Inflammatory macrophage treated with lipopolysaccharide for 4 hours (primary cell): ENCODE measurements at places on chromosomes 2 and 18.

- DNase-seq = no peak
Measured at GRCh38 chr2:85867556-85868292, 21.1 kb downstream of the ST3GAL5 start.

GRCh38 chr2:24153478-24153877 lies 21.4 kb upstream of the FAM228A start:
- no peak for DNase-seq

DNA sequence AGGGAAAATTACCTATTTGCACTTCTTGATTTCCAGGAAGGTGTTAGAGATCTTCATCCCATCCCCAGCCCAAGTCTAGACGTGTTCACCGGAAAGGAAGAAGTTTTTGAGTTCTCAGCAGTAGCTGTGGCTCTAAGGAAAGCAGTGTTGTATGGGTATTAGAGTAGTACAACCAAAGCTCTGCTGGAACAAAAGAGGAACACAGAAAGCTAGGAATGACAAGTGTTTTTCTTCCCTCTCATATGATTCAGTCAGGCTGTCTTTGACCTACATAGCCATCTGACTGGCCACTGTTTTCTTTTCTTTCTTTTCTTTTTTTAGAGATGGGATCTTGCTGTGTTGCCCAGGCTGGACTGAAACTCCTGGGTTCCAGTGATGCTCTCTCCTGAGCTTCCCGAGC lies 82.7 kb upstream of the SLC39A10 start:
- peak; percentile 78 for DNase-seq

- no peak for DNase-seq
Measured at GRCh38 chr2:29233428-29233827, 118.2 kb downstream of the CLIP4 start.

DNA sequence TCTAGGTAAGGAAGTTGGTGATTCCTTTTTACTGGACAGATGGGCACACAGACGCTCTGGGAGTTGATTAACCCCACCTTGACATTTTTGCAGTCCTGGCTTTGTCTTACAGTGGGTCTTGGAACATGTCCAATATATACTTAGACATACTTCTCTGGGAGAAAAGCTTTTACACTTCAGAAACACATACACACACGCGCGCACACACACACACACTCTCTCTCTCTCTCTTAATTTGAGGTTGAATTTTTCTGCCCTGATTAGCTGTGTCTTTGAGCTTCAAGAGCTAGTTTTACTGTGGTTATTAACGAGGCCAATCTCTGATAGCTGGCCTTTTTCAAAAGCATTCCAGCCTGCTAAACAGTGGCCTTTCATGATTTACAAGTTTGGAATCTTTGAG lies 215.0 kb downstream of the MYCN start:
- DNase-seq = no peak

- no peak for DNase-seq
Measured at GRCh38 chr2:196884368-196884767, 42.1 kb downstream of the PGAP1 start.

- no peak for DNase-seq
Measured at GRCh38 chr18:54529444-54529843, 61.6 kb upstream of the DYNAP start.

- no peak for DNase-seq
Measured at GRCh38 chr2:54409752-54410151, 46.4 kb upstream of the SPTBN1 start.

DNA sequence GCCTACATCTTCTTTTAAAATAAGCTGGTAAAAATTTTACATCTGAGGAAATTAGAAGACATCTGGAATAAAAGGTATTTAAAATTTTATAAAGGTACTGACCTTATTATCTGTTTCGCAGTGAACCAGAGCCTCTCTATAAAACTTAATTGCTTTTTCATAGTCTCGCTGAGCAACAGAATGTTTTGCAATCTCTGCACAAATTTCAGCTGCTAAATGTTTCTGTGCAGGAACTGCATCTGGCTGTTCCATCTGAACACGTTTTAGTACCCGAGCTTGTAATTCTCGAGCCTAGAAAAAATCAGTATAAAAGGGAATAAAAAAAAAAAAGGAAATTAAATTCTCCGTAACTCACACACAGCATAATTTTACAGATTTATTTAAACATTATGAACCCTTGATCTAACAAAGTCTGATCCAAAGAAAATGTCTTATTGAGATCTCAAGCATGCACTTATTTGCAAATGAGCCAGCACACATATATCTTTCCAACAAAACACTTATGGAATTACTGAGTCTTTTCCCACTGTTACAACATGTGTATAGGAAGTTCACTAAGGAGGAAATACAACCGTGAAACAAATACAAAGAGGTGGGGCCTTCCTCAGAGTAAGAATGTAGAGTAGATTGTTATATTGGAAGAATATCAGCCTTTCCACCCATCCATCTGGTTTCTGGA lies 51.8 kb downstream of the TTC21B start:
- DNase-seq = no peak

DNA sequence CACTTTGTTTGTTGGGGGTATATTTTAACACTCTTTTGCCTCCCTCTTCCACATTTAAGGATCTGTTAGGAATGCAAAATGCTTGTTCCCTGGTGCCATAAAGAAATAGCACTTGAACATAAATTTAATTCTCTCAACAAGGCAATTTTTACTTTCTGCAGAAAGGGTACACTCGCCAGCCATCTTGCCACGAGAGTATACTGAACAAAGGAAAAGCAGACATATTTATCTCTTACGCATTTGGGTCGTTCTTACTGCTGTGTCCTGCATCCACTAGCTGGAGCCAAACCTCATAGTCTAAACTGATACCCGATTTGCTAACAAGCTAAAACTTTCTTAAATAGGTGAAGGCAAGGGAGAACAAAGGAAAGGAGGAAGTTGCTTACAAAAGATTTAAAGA lies 129.5 kb downstream of the B3GNT2 start:
- DNase-seq = no peak

DNA sequence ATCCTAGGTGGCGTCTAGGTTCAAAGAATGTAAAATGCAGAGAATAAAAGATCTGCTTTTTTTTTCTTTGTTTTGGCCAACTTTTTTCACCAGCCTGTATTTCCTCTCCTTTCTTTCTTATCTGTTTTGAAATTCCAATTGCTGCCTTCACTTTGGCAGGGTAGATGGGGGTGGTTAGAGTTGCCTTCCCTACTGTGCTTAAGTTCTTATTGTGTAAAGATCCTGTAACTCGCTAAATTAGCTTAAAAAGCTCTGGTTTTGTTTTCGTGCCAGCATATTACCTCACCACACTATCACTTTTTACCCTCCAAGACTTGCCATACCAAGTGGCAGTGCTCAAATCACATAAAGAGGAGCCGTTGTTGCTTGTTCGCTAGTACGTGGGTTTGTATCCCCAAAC lies 921.7 kb downstream of the DPP10 start:
- DNase-seq = no peak

DNA sequence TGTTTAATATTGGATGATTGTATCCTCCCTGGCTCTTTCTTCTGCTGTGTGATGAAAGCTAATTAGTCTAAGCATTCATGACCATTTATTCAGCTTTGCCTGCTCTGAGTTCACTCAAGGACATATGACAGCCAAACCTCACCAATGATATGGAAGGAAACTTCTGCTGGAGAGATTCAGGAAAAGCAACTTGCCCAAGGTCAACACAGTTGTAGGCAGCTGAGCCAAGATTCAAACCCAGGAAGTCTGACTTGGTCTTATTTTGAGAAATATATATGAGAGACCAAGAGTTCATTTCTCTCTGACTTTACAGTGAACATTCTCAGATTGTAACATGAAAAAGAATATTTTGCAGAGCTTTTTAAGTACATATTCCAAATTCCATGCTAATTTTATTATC lies 1588.5 kb upstream of the PIK3C3 start:
- DNase-seq = no peak

DNA sequence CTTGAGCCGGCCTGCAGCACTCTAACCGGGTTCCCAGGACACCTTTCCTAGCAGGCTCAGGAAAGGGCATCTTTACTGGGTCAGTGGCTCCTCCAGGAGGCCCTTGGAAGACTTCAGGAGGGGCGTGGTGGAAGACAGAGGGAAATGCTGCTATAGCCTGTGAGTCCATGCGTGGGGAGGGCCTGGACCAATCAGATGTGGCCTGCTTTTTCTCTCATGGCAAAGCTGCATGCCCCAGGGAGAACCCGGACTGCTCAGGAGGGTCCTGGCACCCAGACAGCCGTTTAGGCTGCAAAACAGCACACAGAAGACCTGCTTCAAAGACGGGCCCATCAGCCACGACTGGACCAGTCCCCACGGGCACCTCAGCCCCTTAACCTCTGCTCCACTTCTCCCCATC lies 84.4 kb downstream of the EIPR1 start:
- DNase-seq = no peak

DNA sequence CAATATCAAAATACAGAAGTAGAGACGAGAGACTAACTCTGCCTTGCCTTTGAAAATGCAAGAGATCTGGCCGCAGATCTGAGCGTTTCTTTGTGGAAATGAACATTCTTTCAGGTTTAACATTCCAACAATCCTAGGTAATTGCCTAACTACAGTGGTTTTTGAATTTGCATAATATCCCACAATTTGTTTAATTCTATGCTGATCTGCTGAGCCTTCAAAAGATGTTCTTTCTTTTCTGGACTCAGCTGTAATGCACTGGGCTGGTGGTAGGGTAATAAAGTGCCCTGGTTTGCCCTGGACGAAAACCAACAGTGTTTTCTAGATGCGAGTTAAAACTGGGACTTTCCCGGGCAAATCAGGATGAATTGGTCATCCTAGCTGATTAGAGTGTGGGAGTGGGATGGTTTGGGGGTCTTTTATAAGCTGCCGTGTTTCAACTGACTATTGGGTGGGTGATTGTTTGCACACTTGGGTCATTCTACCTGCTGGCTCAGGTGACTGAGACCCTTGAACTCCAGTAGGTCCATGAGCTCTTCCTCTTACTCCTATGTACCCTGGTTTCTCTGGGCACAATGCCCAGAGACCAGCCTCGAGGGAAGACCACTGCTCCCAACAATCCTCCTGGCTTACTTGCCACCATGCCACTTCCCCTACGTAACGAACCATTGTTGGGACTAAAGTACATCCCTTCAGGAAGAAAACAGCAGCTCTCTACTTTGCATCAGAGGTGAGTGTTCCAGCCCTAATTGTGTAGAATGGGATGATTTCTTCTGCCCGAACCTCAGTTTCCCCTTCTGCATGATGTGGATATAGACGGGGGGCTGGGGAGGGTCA lies 3.4 kb upstream of the PAX8 start:
- no peak for DNase-seq

GRCh38 chr2:199704358-199705238 lies 146.4 kb downstream of the FTCDNL1 start:
- DNase-seq = peak; percentile 61

DNA sequence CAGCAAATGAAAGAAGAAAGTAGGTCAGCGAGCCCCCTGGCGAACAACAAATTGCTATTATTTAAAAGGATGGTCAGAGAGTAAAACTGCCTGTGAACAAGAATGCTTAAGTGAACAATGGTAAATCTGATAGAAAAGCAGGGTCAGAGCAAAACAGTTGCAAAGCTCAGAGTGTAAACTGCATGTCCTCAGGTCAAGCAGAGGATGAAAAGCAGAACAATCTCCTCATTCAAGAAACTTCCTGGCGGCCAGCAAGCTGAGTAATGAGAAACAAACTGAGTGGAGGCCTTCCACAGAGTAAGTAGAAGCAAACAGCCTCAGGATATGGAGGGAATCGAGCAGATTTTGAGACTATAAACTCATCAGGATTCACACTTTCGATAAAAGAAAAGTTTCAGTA lies 117.9 kb downstream of the PPP1R1C start:
- DNase-seq = no peak

- DNase-seq = no peak
Measured at GRCh38 chr2:11375689-11376027, 31.2 kb upstream of the ROCK2 start.

DNA sequence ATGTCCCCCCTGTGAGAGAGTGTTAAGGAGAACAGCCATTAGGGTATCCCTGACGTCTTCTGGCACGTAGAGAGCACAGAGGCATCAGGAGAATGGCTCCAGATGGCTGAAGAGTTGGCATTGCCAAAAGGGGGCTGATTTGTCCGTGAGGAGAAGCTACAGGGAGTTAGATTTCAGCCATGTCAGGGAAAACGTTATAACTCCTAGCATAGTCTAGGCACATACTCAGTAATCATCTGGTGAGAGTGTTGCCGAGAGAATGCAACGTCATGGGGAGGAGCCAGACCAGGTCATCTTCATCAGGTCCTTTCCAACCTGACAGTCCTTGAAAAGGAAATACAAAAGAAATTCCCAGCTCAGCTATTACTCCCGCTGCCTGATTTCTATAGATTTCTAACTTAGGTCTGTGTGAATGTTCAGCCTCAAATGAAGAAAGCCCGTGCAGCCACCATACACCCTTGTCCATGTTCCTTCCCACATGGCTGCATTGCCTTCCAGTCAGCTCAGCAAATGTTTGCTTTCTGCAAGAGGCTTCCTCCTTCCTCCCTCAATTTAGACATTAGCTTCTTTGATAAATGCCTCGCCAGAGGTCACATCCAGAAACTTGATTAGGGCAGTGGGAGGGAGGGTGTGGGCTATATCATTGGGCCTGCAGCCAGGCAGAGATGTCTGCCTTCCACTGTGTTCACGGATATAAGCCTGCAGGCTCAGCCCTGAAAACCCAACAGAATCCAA lies 93.0 kb downstream of the STPG4 start:
- no peak for DNase-seq

DNA sequence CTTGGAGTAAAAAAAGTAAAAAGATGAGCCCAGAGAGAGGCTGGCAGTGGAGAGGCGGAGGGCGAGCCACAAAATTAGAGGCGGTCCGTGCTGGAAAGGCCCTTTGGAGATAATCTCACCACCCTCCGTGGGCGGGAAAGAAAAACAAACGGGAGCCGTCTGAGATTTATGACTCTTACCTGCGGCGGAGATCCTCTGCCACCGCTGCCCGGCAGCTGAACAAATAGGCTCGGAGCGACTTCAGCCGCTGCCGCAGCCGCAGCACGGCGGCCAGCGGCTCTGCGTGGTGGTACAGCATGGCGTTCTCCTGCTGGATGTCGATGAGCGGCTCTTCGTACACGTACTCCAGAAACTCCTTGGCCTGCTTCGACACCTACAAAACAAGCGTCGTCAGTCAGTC lies 94.6 kb downstream of the PLEKHM3 start:
- no peak for DNase-seq

DNA sequence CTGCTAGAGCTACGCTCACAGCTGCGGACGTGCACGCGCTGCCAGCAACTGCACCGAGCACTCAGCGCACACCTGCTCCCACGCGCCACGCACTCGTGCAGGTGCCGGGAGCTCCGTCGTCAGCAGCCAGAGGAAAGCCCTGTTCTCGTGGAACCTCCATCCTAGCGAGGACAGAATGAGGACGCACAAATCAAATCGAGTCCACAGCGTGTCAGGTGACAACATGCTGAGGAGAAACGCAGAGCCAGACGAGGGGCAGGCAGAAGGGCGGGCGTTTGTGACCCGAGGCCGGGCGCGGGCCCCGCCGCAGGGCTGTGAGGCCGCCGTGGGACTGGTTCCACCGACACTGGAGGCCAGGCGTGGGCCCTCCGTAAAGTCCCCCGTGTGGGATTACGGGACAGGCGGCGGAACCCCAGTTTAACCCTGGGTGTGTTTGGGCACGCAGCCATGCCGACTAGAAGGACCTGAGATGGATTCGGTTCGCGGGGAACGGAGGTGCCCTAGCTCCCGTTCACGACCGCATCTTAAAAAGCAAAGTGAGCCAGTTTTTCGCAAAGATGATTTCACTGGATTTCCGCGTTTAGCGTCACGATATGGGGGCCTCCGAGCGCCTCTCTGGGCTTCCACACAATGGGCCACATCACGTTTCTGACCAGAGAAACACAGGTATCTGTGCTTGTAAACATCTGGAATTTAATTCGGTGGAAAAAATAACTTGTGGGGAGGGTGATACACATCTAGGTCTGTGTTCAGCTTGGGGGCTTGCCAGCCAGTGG lies 26.9 kb upstream of the ALKAL2 start:
- DNase-seq = no peak
